ENCODE measurements at places on chromosomes 5 and 9. TPM values are rescaled to one million over a fixed set of nuclear protein-coding genes. Genes with fewer than 3 reads are reported as not detected.

GRCh38 chr9:124429530-124429867 lies 14.3 kb upstream of the PSMB7 start:
- no peak for DNase-seq

DNA sequence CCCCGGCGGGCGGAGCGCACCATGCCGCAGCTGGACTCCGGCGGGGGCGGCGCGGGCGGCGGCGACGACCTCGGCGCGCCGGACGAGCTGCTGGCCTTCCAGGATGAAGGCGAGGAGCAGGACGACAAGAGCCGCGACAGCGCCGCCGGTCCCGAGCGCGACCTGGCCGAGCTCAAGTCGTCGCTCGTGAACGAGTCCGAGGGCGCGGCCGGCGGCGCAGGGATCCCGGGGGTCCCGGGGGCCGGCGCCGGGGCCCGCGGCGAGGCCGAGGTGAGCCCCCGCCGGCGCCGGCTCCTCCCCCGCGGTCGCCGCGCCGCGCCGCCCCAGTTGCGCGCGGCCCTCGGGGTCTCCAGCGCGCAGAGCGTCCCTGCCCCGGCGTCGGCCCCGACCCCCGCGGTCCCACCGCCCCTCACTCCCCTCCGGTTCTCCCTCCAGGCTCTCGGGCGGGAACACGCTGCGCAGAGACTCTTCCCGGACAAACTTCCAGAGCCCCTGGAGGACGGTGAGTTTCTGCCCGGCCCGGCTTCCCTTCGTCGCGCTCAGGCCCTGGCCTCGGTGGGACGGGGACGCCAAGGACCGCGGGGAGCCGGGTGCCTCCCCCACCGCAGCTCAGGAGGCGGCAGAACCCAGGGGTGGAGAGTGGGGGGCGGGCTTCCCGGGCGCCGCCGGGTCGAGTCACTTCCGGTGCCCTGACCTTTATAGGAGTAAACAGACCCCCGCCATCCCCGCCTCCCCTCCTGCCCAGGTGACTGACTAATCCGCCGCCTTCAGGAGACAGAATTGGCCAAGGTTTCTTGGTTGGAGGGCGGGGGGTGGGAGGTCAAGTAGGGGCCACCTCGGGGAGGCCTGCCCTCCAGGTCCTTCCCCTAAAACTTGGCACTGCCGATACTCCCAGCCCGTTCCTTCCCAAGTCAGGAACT lies 665 bp downstream of the TCF7 start:
- DNase-seq = peak; percentile 55

GRCh38 chr5:89697581-89697980 lies 712.0 kb downstream of the CETN3 start:
- DNase-seq = no peak

DNA sequence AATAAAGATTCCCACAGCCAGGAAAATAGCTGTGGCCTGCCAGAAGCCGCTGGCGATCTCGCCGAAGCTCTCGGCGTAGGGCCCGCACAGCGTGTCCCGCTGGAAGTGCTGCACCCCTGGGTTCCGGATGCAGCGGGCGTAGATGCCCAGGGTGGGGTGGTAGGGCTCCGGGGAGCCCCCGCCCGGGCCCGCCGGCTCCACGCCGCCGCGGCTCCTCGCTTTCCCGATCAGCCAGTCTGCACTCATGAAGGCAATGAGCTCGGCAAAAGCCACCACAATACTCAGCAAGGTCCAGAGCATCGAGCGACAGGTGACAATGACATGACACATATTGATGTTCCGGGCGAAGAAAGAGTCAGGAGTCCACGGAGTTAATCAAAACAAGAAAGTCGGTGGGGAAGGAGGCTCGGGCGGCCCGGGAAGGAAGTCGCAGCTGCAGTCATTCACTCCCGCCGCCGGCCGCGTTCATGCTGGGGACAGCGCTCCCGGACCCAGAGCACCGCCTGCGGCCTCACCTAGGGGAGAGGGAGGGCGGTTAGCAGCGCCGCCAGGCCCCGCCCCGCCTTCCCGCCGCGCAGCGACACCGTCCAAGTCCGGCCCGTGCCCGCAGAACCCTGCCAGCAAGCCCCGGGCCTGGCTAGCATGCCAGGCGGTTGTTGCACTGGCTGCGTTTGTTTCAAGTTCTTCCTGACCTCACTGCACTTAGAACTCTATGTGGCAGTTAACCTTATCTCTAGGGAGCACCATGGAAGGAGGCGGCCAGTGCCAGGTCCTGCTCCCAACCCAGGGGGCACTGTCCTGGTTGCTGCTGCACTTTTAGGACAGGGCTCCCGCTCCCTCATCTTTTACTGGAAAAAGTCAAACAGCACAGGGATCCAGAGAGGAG lies 138.4 kb downstream of the LHFPL2 start:
- peak; percentile 39 for DNase-seq

GRCh38 chr5:167096816-167097215 lies 1194.6 kb upstream of the WWC1 start:
- no peak for DNase-seq

DNA sequence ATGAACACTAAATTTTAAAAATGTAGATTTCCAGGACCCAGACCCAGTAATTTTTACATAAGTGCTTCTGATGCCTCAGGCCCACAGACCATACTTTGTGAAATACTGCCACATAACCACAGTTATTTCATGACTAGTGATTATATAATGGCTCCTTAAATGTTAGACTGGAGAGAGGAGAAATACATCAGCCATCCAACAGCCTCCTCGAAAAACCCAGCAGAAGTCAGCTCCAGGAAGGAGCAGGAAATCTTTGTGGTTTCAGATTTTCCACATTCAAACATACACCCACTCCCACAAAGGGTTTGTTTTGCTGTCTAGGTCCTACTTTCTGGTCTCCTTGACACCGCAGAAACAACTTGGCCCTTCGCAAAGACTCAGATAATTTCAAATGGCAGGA lies 455.2 kb downstream of the DTWD2 start:
- no peak for DNase-seq

GRCh38 chr5:32507738-32508434 lies 63.3 kb upstream of the ZFR start:
- no peak for DNase-seq

DNA sequence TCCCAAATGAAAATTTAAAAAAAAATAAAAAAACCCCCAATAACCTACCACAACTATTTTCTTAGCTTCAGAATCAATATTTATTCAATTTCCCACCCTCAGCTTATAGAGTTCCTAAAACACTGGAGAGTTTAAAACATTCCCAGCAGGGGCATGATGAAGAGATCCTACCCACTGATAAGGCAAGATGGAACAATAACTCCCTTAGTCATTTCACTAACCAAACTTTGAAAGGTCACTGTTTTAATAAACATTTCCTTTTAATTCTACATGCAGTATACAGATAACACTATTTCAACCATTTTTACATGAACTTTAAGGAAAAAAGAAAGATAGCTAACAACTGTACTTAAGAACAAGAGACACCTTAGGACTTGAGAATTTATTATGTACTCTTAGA lies 34.9 kb upstream of the ACOT12 start:
- DNase-seq = no peak

CNTFR gene
- total RNA-seq = 2.3 TPM

GFM2 gene
- 35.6 TPM for total RNA-seq
